Mononuclear cell (primary cell): ENCODE measurements at places on chromosomes 12 and 14. TPM values are rescaled to one million over a fixed set of nuclear protein-coding genes. Genes with fewer than 3 reads are reported as not detected.

MOK gene
- 2.2 TPM for total RNA-seq

NPAS3 gene
- total RNA-seq, result not detected

GZMH gene
- total RNA-seq, result 56.1 TPM

KLHDC1 gene
- total RNA-seq, result 14.9 TPM

CTSG gene
- total RNA-seq, result not detected

EFS gene
- not detected for total RNA-seq

AQP6 gene
- total RNA-seq, result not detected

ETNK1 gene
- total RNA-seq, result 27.9 TPM

RHEBL1 gene
- 2.5 TPM for total RNA-seq

DDN gene
- total RNA-seq, result 0.21 TPM

GDF11 gene
- total RNA-seq, result 1.8 TPM

GALNT9 gene
- 0.63 TPM for total RNA-seq

DLGAP5 gene
- total RNA-seq, result 0.84 TPM

ASIC1 gene
- total RNA-seq, result under 0.01 TPM

MTA1 gene
- total RNA-seq, result 33.9 TPM

DICER1 gene
- total RNA-seq, result 99.5 TPM
